ENCODE measurements at places on chromosomes 7 and 10.
A peak's percentile ranks its signal among the peaks of the same experiment; 100 is the strongest.

DNA sequence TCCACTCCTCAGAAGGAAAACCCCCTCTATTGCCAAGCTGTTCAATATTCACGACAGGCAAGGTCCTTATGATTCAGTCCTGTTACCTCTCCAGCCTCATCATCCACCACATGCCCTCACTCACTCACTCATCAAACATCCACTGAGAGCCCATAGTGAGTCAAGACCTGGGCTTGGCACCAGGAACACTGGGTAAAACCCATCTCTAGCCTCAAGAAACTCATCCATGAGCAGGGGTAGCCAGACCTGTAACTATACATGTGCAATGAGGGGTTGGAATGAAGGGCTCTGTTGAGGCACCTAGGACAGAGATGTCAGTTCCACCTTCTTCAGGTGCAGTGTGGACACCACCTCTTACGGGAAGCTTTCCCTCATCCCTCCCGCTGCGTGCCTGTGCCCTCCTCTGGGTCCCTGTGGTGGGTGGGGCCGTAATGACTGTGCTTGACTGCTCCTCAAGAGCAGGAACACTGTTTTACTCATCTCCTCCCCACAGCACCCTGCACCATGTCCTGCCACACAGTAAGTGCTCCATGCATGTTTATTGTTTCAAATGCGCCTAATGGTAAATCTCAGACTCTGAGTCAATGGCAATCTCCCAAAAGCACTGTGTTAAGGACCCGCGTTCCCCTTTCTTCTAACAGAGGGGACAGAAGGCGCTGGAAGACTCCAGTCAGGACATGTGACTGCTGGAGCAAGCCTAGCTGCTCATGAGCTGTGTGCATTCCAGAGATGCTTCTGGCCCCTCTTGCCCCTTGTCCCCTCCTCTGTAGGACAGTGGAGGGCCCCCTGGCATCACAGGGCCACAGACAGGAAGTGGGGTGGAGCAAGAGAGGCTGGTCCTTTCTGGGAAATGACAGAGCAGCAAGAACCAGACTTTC lies 95.4 kb downstream of the HIPK2 start:
- no peak for DNase-seq

DNA sequence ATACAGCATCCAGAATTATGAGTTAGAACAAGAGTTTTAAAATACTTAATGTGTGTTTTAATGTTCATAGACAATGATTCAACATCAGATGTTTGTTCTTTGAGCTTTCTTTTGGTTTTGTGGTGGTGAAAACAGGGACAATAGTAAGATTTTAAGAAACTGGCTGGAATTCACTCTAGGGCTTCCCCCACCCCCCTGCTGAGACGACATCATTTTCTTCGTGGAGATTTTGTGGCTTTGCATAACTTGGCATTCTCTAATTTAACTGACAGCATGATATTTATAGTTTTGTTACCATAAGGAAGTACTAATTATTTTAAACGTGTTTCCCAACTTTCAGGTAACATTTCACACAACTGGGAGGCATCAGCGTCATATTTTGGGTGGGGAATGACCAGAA lies 184.1 kb downstream of the BICC1 start:
- DNase-seq, result no peak

- no peak for DNase-seq
Observed at GRCh38 chr10:101256387-101256786, 27.1 kb upstream of the LBX1 start.

GRCh38 chr7:147483634-147484292 lies 1106.8 kb upstream of the C7orf33 start:
- DNase-seq, result peak; percentile 33

DNA sequence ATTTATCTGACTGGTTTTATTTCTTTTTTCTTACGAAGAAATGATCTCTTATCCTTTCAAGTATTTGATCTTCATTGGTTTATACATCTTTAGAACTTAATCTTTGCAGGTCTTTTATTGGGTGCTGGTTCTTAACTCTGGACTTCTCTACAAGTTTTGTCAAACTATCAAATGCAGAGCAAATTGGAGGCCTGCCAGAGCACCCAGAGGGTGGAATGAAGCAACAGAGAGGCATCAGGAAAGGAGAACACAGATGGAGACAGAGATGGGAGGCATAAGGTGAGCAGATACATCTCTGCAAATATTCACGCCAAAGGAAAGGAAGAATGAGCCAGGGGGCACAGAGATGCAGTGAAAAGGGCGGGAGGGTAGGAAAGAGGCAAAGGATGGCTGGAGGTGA lies 130.3 kb downstream of the PKD1L1 start:
- no peak for DNase-seq

Measured in NCI-H1417 treated with DMSO at 0.1 percent for 48 hours (cell line).